Umbilical cord (tissue), 2 donors: ENCODE measurements at places on chromosomes 12 and 14. TPM values are rescaled to one million over a fixed set of nuclear protein-coding genes. Genes with fewer than 3 reads are reported as not detected.

Gene BORCS5
- 17.6 TPM for total RNA-seq

Gene AICDA
- total RNA-seq = 0.96 TPM

Gene SYNDIG1L
- total RNA-seq = not detected

Gene IQSEC3
- total RNA-seq = 7.7 TPM

Gene TCL1B
- 4.1 TPM for total RNA-seq

Gene RNF212B
- total RNA-seq = not detected

Gene TMEM121
- total RNA-seq = 6.0 TPM

Gene CCDC38
- 20.9 TPM for total RNA-seq

GRCh38 chr12:2023365-2023764, 19.1 kb upstream of the DCP1B start:
- DNase-seq = no peak

DNA sequence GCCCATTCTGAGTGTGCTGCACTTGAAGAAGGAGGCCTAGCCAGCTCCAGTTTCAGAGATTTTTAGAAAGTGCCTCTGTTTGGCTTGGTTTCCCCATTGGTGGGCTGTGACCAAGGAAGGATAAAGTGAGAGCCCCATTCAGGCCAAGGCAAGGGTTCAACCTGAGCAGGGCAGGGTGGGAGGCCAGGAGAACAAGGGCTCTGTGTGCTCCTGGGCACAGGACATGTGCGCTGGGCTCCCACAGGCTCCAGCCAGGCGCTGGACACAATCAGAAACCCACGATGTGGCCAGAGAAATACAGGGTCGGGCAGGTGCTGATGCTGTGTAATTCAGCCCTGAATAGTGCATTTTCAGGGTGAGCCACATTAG, 23.1 kb downstream of the WSCD2 start:
- no peak for DNase-seq

GRCh38 chr14:65403231-65403630, 9.3 kb upstream of the FUT8 start:
- DNase-seq = peak; percentile 20

GRCh38 chr14:62144863-62145262, 382.6 kb downstream of the SNAPC1 start:
- no peak for DNase-seq

DNA sequence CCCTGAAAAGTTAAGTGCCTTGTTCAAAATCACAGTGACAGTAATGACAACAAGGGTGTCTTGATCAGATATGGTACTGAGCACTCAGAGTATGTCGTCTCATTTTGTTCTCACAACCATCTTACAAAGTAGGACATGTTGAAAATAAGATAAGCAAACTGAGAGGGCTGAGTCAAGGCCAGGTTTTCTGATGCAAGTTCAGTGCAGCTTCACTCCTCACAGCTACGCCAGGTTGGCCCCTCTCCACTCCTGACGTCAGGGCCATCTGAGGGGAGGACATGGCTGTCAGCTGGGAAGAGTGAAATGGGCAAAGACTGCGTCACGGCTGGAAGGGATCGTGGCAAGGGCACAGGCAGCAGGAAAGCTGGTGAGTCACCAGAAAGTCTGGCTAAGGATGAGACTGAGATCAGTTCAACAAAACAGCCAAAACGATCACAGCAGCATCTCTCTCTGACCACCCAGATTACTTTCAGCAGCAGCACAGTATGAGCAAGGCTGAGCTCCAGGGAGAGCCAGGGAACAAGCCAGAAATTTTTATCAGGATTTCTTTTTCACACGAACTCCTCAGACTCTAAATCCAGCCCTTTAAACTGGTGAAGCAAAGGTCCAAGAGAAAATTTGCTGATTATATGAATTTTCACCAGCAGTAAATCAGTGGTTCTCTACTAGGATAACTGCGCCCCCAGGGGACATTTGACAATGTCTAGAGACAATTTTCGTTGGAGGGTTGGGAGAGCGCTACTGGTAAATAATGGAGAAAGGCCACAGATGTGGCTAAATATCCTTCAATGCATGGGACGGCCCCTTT, 297.9 kb upstream of the AMIGO2 start:
- DNase-seq = peak; percentile 95

GRCh38 chr14:76995279-76996035, 33.1 kb downstream of the IRF2BPL start:
- DNase-seq = no peak

DNA sequence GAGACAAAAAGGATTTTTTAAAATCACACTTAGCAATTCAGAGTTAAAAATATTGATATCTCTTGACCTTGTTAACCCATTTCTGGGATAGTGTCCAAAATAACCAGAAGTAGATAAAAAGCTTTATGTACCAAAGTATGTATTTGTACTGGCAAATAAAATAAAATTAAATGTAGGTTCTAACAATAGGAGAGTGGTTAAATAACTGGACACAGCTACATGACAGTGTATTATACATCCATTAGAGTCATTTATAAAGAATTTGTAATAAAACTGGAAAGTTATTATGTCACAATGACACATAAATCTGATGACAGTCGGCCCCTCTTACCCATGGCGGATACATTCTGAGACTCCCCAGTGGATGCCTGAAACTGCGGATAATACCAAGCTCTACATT, 34.0 kb downstream of the BMAL2 start:
- DNase-seq = no peak

Gene NOS1
- 1.9 TPM for total RNA-seq

DNA sequence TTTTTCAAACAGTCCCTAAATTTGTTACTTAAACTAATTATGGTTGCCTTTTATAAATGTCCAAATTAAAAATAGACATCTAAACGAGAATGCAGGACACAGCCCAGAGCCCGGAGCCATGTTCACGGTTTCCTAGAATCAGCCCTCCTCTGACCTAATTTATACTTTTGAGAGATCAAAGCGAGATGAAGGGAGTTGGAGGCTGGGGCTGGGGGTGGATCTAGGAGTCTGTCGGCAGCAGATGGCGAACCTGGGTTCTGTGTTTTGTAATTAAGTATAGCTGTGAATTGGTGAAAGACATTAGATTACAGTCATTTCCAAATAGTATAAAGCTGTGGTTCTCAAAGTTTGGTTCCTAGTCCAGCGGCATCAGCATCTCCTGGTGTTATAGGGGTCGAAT, 210.1 kb downstream of the SLC41A2 start:
- peak; percentile 11 for DNase-seq

Gene INSM2
- 1.7 TPM for total RNA-seq

Gene SART3
- total RNA-seq = 40.7 TPM

DNA sequence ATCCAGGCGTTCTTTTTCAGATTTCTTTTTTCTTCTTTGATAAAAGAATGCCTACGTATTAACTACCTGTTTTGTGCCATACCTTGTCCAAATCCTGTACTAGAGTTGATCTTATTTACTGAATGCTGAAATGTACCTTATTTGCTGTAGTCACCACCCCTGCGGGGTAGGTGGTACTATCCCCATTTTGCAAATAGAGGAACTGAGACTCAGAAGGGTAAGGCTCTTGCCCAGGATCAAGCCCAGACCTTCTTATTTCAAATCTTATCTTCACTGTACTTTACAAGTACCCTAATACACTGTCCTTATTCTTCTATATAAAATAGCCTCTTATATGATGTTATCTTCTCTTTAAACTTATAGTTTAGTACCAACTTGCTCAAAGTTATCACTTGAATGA, 206.5 kb downstream of the SLC41A2 start:
- no peak for DNase-seq

GRCh38 chr14:30657606-30658163, 35.6 kb downstream of the SCFD1 start:
- DNase-seq = no peak

DNA sequence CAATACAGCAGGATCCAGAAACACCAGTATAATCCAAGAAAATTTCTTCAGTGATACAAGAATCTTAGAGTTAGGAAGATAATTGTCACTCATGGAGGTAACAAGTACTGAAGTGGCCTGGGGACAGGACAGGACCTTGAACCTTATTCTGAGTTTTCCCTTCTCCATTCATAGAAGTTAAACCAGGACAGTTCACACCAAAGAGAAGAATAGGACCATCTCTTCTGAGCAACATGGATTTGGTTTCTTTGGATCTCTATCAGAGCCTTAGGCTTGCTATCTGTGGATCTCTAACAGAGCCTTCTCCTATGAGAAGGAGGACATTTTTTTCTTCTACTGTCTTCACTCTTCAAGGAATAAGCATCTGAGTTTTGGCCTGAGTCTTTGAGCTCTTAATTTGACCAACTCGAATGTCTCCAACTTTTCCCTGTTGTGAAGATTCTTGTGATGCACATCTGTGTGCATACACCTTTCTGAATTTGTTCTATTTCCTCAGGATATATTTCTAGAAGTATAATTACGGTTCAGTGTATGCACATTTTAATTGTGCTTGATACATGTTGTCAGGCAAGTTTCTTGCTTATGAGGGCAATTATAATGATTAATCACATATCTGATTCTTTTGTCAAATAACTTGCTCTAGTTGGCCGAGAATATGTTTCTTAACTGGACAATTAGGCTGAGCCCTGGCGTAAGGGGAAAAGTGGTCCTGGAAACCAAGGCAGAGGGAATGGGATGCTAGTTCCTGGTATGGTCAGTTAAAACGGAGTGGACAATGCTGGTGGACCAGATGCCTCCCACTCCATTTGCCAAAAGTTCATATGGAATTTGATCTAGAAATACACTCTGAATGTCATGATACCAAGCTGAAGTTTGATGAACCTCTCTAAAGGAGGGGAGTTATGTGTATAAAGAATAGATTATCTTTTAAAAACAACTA, 6.6 kb downstream of the KRT6A start:
- DNase-seq = no peak

GRCh38 chr12:122282061-122282460, 15.8 kb upstream of the VPS33A start:
- peak; percentile 21 for DNase-seq

Gene PKP2
- total RNA-seq = 45.7 TPM

- no peak for DNase-seq
These were observed 229.2 kb downstream of the NRXN3 start for GRCh38 chr14:78399316-78399889.

GRCh38 chr12:122126713-122127597, 47.1 kb downstream of the IL31 start:
- DNase-seq = no peak

- no peak for DNase-seq
These were observed 115.2 kb downstream of the PRICKLE1 start for GRCh38 chr12:42474391-42474790.

DNA sequence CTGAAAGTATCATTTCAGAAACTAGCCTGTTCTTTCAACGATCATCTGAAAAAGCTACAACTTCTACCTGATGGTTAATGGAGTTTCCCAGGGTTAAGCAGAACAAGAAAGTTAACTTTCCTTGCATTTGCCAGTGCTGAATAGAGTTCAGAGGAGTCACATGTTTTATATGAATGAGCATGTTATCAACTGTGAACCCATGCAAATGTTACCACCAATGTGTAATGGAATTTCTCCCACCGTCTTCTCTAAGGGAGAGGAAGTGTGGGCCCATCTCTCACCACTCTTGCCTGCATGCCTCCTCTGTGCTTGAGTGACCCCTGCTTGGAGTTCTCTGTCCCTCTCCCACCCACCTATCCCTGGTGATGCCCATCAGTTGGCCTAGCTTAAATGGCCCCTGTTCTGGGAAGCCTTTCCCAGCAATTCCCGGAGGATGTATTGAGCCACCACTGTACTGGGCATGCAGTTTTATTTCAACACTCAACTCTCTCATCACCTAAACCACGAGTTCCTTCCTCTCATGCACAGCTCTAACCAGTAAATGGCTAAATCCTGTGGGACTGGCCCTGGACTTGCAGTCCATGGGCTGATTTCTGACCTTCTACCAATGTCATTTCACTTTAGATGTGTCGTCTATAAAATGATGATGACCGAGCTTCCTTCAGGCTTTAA, 159.8 kb downstream of the RPAP3 start:
- no peak for DNase-seq

- DNase-seq = no peak
These were observed 237.3 kb downstream of the RGS6 start for GRCh38 chr14:72169521-72169920.

GRCh38 chr14:100556936-100557505, 30.2 kb downstream of the BEGAIN start:
- peak; percentile 65 for DNase-seq

DNA sequence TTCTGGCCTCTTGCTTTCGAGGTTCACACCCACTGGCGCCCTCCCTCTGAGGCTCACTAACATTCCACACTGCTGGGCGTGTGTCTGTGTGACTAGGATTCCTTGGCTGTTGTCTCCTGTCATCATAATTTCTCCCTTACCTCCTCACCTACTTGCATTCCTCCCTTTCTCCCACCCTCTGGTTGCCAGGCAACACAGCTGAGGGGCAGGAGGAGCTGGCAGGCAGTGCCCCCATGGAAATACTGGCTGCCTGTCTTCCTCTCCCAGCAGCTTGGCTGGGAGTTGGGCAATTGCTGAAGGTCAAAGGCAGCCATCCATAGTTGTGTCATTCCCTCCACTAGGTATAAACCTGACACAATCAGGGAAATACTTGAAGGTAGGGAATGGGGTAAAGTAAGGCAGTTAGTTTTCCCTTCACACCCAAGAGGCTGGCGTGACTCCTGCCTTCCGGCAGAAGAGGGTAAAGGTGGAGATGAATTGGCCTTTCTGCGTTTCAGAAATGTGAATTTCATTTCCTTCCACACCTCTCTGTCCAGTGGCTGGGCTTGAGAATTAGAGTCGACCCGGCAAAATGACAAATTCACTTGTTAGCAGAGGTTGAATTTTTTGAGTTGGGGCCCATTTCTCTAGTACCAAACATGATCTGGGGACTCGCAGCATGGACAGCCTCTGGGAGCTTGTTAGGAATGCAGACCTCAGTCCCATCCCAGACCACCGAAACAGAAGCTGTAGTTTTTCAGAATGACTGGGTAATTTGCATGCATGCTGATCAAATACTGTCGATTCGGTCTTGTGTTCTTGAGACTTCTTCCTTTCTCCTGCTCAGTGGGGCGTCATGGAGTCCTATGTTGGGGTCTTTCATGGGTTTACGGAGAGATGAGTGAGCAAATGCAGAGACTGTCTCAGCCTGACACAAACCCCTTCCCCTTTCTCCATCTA, 24.3 kb upstream of the EMP1 start:
- peak; percentile 86 for DNase-seq

GRCh38 chr12:103839103-103839502, 1.9 kb downstream of the NT5DC3 start:
- DNase-seq = no peak

GRCh38 chr12:58815235-58815634, 105.1 kb downstream of the LRIG3 start:
- DNase-seq = no peak

- DNase-seq = no peak
These were observed 61.0 kb upstream of the BTG1 start for GRCh38 chr12:92206596-92206995.
